T-helper 17 cell (primary cell): ENCODE measurements at places on chromosomes 6 and 20.

DNA sequence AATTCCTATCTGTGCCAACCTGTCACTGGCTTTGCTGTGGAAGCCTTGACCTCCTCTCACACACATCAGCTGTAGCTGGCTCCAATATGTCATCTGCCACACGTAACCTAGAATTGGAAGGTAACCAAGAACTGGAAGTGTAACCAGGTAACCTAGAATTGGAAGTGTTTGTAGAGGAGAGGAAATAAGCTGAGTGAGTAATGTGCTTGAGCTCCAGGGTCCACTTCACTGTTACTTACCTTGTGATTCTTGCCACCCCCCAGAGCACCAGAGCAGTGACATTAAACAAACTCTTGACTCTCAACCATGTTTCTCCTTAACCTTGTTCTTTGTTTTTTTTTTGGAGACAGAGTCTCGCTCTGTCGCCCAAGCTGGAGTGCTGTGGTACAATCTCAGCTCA lies 350.5 kb downstream of the NRN1 start:
- peaks cover 4% of the 10 kb centered on the region for H3K36me3 ChIP-seq
- peaks cover 5% of the 10 kb centered on the region for H3K4me1 ChIP-seq
- no peak overlapping the region for H3K4me3 ChIP-seq
- DNase-seq, result no peak

- no peak overlapping the region for H3K27ac ChIP-seq
- no peak for DNase-seq
- H3K4me1 ChIP-seq, result no peaks in the 10 kb centered on the region
- H3K36me3 ChIP-seq, result no peaks in the 10 kb centered on the region
- no peak overlapping the region for H3K4me3 ChIP-seq
Observed at GRCh38 chr20:42113236-42113635, 495.1 kb upstream of the CHD6 start.

DNA sequence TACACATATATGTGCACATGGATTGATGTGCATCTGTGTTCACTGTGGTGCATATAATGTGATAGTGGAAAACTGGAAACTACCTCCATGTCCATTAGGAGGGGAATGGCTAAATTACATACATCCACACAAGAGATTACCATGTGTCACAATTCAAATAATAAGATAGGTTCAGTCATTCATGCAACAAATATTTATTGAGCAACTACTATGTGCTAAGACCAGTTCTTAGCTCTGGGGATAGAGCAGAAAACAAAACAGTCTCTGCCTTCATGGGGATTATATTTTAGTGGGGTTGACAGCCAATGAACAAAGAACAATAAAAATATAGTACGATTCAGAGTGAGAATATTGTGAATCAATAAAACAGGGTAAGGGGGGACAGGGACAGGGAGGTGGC lies 61.7 kb upstream of the PTGIS start:
- H3K27ac ChIP-seq, result no peak overlapping the region
- no peak for DNase-seq
- no peaks in the 10 kb centered on the region for H3K36me3 ChIP-seq

- no peak overlapping the region for H3K27ac ChIP-seq
- peaks cover 42% of the 10 kb centered on the region for H3K27me3 ChIP-seq
Observed at GRCh38 chr20:5469111-5469510, 152.4 kb upstream of the PROKR2 start.

DNA sequence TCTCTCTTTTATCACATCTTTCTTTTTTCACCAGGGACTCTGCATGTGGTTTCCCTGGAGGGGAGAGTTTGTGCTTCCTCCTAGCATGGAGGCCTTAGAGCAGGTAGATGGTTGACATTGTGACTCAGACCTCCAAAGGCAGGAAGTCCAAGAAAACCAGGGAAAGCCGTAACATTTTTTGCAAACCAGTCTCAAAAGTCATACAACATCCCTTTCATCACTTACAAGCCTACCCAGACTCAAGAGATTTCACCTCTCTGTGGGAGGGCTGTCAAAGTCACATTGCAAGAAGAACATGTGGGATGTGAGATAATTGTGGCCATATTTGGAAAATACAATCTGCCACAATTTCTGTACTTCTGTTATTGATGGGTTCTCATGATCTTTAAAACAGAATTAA lies 46.2 kb downstream of the SNRNP48 start:
- H3K4me1 ChIP-seq, result no peaks in the 10 kb centered on the region
- DNase-seq, result no peak
- no peak overlapping the region for H3K4me3 ChIP-seq
- H3K27ac ChIP-seq, result no peak overlapping the region
- H3K36me3 ChIP-seq, result no peaks in the 10 kb centered on the region
- peaks cover 20% of the 10 kb centered on the region for H3K27me3 ChIP-seq

DNA sequence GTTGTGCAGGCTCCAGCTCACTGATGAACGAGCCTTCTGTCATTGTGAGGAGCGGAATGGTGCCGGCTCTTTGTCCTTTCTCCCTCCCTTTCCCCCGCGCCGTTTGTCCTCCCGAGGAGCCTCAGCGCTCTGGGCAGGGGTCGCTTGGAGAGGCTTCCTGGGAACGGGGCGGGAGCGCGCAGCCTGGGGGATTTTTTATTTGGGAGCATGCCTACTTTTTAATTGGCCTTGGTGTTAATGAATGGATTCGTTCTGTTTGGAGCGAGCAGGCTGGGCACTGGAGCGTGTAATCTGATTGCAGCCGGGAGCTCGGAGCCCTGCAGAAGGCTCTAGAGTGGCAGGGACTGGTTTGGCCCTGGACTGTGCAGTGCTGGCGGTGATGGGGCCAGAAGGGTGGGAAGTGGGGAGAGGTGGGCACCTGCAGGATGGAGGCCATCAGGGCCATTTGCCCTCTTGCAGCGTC lies 118.8 kb downstream of the CDH4 start:
- no peaks in the 10 kb centered on the region for H3K27me3 ChIP-seq
- no peak for DNase-seq
- no peak overlapping the region for H3K27ac ChIP-seq
- H3K4me3 ChIP-seq, result no peak overlapping the region
- no peaks in the 10 kb centered on the region for H3K4me1 ChIP-seq

- peaks cover 20% of the 10 kb centered on the region for H3K27me3 ChIP-seq
- H3K27ac ChIP-seq, result peak within 1 kb of the TSS; percentile 99
- H3K4me3 ChIP-seq, result peak within 1 kb of the TSS; percentile 98
Observed at GRCh38 chr6:44265007-44265721, at the start of gene NFKBIE. TSS of gene NFKBIE (minus strand) at chr6:44265551. CDS start at chr6:44265346, 205 bp downstream.

GRCh38 chr6:128463942-128464341 lies 56.5 kb downstream of the PTPRK start:
- H3K4me3 ChIP-seq, result no peak overlapping the region
- no peak overlapping the region for H3K27ac ChIP-seq
- no peak for DNase-seq
- no peaks in the 10 kb centered on the region for H3K4me1 ChIP-seq

DNA sequence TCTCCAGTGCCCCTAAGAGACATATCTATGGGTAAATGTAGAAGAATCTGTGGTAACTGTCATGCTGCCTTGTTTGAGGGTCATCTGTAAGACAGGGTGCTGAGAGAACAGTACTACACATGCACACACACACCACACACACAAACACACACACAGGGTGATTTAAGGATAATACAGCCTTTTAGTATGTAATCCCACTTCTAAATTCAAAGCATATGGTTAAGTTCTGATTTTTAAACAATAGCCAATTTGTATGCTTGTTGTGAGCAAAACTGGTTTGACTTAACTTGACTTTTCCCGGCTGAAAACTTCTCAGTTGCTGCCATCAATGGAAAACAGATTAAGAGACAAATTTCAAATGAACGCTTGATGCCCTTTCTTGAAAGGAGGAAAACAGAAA lies 241.8 kb downstream of the ADGRG6 start:
- H3K36me3 ChIP-seq, result no peaks in the 10 kb centered on the region
- no peak for DNase-seq
- H3K4me1 ChIP-seq, result peaks cover 3% of the 10 kb centered on the region
- H3K4me3 ChIP-seq, result no peak overlapping the region
- H3K27me3 ChIP-seq, result no peaks in the 10 kb centered on the region

GRCh38 chr6:80091506-80091905 lies 15.0 kb upstream of the BCKDHB start:
- peaks cover 22% of the 10 kb centered on the region for H3K27me3 ChIP-seq
- no peak overlapping the region for H3K4me3 ChIP-seq
- peaks cover 2% of the 10 kb centered on the region for H3K36me3 ChIP-seq
- no peaks in the 10 kb centered on the region for H3K4me1 ChIP-seq
- DNase-seq, result no peak

DNA sequence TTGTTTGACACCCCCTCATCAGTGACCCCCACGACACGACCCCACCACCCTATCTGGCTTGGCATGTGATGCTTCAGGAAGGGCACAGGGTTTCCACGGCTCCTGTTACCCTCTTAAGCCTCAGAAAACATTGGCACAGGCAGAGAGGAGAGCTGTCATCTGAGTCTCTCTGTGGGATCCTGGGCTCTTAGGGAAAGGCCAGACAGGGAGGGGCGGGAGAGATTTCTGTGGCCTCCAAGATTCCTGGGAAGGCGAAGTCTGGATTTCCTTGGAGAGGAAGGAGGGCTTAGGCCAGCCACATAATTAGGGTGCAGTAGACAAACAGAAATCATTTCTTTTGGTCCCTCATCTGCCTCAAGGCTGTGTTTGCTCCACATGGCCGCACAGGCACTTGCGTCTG lies 191.6 kb upstream of the SNX9 start:
- H3K36me3 ChIP-seq, result no peaks in the 10 kb centered on the region
- no peak overlapping the region for H3K27ac ChIP-seq
- no peak overlapping the region for H3K4me3 ChIP-seq
- DNase-seq, result no peak

DNA sequence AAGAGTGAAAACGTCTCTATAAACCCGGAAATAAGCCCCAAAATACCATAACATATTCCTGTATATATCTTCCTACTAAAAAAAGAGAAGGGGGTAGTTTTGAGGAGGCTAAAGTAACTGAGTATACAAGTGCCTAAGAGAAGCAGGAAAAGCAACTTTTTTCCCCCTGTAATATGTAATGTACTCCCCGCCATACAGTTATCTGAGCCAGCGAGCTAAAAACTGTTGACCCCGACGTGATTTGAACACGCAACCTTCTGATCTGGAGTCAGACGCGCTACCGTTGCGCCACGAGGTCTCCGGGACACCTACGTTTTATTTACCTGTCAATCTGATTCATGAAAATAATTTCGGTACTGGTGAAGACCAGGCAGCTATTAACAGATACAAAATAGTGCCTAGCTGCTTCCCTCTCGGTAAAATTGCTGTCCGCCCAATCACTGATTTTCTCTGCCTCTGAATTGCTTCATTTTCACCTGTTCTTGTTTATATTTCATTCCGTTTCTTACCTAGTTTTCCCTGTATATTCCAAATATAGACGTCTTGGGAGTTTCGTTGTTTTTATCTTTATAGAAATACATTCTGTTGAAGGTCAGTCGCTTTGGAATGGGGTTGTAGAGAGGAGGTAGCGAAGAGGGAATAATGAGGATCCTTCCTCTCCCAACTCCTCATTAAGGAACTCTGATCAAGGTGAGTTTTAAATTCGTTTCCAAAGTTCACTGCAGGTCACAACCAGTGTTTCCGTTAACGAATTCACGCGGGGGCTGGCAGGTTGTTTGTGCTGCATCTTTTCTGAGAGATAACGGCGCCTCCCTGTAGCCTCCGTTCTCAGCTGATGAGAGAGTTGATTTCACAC lies 33.6 kb upstream of the BTN3A2 start:
- H3K27me3 ChIP-seq, result peaks cover 30% of the 10 kb centered on the region
- no peaks in the 10 kb centered on the region for H3K36me3 ChIP-seq
- peaks cover 44% of the 10 kb centered on the region for H3K4me1 ChIP-seq
- H3K4me3 ChIP-seq, result peak overlapping the region; percentile 76
- H3K27ac ChIP-seq, result peak overlapping the region; percentile 91
